ENCODE measurements at places on chromosomes 11 and 22.

GRCh38 chr11:46452918-46453517 lies 61.4 kb upstream of the CHRM4 start:
- no peak for DNase-seq

DNA sequence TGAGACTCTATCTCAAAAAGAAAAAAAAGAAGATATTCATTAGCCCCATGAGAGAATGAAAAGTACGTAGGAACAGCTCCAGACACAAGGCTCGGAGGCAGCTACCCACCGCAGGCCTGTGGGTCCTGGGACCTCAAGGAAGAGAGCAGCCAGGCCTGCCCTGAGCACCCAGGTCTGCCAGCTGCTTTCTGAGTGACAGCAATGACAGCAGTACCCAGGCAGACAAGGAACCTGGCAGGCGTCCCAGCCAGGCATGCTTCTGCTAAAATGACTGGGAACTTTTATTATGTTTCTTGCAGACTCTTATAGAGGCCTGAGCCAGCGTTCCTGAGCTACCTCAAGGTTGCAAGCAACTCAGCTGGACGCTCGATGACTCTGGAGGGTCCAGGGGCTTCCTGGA lies 31.6 kb downstream of the CPT1A start:
- no peak for DNase-seq

DNA sequence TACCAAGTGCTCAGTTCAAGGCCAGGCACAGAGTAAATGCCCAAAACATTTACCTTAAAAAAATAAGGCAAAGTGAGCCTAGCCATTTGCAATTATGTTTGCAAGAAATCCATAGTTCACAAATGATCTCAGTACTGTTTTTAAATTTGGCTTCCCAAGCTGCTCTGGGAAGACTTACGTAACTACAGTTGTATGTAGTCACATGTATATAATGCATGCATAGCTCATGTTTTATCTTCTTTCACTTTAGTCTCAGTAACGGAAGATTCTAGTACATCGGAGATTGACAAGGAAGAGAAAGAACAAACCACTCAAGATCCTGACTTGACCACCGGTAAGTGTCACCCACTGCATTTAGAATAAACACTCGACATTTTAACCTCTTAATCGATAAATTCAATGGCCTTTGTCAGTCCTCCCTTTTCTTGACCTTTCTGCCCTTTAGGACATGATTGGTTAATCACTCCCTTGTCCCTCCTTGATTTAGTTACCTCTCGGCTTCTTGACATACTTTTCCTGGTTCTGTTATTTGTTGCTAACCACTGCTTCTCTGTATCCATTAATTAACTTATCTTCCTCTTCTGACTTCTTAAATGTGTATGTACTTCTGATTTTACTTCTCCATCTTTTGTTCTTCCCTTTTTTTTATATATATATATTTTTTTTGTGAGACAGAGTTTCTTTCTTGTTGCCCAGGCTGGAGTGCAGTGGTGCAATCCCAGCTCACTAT lies 18.0 kb upstream of the JHY start:
- DNase-seq, result no peak

DNA sequence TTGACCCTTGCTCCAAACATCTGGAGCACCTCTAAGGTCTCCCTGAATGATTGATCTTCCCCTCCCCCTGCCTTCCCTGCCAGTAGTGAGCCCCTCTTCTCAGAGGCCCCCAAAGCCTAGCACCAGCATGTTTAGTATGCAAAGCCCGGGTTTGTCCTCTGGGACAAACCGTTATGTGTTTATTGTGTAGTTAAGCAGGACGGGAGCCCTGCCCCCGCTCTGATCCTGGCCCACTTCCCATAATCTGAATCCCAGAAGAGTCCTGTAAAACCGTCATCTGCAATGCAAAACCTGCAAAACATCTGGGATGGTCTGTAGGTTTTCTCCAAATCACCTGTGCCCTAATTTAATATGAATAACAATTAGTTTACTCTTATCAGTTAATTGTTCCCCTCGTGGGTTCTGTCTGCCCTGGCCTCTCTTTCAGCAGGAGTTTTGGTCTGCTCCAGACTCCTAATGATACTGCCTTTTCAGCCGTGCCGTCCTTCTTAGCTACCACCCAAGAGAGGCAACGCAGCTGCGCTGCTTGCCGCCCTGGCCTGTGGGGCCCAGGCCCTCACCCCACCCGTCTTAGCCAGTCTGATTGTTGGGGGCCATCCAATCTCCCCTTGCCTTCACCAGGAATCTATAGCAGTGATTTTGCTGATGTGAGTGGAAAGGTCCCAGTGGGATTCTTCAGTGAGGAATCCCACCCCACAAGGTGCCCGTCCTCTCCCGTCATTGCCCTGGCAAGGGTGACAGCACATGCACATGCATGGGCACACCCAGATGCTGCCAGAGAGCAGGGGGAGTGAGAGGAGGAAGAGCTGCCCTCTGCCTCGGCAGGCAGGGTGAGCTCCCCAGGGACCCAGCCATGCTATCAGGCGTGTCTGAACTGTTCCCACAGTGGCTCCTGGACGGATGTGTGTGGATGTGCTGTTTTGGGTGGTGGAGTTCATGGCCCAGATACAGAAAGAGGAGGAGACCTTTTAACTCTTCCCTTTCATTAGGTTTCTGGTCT lies 3.0 kb upstream of the B3GAT1 start:
- no peak for DNase-seq

- no peak for DNase-seq
These were observed 75.2 kb upstream of the KIRREL3 start for GRCh38 chr11:127075758-127076157.

DNA sequence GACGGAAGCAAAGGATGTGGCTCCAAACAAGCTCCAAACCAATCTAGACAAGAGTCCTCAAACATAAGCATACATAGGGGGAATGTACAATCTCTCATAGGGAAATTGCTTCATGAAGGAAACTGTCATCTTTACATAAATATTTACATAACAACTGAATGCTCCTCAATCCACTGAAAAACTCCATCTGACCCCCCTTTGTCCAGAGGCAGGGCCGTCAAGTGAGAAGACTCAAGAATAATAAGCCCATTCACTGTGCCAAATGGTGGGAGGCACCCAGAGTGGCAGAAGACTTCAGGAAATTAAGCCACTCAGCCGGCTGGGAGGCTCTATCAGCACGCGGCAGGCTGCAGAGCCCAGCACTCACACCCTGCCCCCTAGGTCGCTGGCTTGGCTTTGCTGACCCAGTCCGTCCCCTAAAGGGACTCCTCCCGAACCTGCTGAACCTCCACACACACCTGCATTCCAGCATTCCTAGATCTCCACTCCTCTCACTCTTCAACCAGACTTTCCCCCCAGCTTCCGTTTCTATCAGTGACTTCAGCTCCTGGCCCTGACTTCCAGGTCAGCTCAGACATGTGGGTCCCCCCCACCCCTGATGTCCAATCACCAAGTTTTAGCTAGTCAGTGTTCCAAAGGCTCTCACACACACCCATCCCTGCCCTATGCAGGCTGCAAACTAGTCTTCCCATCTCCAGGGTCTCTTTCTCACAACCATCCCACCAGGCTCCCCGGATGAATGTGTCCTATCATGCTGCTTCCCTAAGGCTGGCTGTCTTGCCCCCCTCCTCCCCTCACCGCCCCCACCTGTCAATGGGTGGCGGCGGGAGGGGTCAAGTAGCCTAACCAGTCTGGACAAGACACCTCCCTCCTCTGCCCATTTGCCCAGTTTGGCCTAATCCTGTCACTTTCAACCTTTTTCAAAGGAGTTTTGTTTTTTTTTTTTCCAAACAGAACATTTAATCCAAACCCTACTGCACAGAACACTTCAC lies 11.3 kb downstream of the VPS37C start:
- DNase-seq, result no peak

DNA sequence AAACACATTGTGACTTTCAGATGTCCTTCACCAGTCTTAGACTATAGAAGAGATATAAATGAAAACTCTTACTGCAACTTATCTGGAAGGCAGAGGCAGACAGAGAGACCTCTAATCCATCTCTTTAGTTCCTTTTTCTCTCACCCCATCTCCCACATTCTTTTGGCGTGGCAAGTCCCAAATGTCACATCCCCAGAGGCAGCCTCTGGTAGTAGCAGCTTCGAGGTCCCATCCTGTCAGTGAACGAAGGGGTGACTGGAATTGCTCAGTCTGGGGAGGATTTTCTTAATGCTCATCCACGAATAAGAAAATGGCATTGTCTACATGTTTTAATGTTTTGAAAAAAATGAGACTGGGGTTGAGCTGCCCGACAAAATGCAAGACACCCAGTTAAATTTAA lies 201.4 kb downstream of the GRIA4 start:
- no peak for DNase-seq

- no peak for DNase-seq
These were observed 16.3 kb upstream of the SEC14L3 start for GRCh38 chr22:30488121-30488520.

DNA sequence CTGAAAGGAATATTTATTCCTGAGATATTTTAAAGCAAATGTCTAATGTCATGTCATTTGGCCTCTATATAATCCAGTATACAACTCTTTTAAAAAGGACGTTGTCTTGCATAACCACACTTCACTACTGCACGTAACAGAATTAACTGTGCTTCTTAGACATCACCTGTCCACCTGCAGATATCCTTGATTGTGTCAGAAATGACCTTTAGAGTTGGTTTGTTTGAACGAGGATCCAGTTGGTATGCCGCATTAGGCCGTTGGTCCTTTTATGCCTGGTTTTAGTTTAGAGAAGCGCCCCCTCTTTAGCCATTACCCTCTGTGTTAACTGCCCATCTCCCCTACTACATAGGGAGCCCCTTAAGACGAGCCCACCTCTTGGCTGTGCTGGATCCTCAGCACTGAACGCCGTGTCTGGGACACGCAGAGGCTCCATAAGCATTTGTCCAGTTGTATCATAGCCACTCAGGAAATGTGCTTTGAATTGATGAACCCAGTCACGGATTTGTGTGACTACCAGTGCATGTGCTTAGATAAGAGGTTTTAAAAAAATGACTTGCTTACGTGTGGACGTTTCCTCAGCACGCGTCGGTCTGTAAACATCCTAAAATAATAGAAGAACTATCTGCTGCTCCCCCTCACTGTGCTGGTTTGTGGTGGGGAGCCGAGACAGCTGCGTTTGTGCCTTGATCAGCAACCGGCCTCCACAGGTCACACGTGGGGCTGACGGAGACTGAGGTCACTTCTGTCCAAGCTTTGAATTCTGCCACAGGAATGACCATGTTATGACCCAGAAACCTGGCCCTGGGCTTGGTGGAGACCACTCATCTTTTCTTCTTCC lies 4.0 kb downstream of the MICAL2 start:
- no peak for DNase-seq

Measured in CD4-positive, alpha-beta T cell treated with Interleukin-2 at 100 ng/mL for 4 hours (primary cell).